ENCODE measurements at places on chromosomes 1 and 21.

DNA sequence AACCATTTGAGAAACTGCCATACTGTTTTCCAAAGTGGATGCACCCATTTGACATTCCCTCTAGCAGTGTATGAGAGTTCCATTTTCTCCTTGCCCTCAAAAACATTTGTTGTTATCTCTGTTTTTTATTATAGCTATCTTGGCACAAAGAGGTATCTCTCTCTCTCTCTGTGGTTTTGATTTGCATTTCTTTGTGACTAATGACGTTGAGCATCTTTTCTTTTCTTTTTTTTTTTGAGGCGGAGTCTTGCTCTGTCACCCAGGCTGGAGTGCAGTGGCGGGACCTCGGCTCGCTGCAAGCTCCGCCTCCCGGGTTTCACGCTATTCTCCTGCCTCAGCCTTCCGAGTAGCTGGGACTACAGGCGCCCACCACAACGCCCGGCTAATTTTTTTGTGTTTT, 17.4 kb upstream of the ZMYM6 start:
- DNase-seq: peak; percentile 46

DNA sequence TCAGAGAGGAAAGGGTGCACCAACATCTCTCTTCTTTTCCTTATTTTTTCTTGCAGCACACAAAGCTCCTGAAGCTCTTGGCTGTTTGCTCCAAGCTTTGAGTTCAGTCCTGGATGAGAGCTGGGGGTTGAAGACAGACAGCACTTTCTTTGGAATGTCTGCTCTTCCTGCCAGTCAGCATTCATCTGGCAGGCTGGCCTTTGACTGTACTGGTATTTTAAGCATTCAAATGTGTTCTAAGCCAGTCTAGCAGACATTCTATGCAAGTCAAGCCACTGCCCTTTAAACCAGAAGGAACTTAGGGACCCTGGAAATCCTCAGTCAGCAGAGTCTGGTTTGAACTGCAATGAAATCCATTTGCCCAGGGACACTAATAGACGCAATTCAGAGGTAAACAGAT, 45.0 kb downstream of the XCL1 start:
- peak; percentile 10 for DNase-seq

- peak; percentile 13 for DNase-seq
Observed at GRCh38 chr1:40477678-40478053, 576 bp downstream of the ZFP69 start.

DNA sequence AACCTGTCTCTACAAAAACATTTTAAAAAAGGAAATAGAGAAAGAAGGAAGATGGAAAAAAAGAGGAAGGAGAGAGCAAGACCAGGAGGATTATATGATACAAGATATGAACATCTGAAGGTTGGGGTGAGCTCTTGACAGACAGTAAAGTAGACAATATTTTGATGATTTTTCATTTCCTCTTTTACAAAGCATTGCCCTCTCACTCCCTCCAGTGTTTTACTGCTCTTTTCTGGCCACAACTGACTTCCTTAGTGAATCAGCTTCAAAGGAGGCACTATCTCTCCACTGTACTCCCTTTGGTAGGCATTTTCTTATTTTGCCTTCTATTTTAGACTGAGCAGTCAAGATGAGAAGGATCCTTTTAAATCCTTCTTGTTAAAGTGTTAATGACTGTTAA, 296.7 kb downstream of the KCTD3 start:
- no peak for DNase-seq

GRCh38 chr21:45303751-45304475, 16.2 kb upstream of the POFUT2 start:
- DNase-seq: no peak

- DNase-seq: no peak
Observed at GRCh38 chr1:11935057-11935412, 518 bp downstream of the PLOD1 start.

DNA sequence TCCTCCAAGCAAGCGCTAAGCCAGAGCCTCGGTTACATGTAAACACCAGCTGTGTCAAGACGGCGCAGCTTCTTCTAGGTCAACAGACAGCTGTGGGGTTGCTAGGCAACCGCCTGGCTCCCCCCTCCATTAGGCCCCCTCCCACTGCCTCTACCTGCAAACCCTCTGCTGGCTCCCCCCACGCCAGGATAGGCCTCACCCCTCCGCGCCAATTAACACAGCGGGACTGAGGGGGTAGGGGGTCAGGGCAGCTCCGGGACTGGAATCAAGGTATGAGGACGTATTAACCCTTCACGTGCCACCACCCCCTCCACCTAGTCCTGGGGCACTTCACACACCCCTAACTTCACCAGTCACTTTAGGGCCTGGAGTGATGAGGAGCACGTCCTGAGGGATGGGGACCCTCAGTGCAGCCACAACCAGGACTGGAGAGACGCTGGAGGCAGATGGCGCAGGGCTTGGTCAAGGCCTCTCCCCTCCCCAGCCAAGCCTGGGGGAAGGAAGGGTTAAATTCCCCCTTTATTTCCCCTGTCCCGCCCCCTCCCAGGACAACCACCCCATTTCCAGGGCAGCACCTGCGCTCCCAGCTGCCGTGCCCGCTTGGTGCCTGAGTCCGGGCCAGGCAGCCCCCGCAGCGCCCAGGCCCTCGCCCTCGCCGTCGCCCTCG, 37.4 kb upstream of the WASF2 start:
- peak; percentile 56 for DNase-seq

GRCh38 chr1:112904071-112904830, 51.7 kb downstream of the SLC16A1 start:
- DNase-seq: peak; percentile 13

- no peak for DNase-seq
Observed at GRCh38 chr1:97567000-97567749, 353.7 kb downstream of the DPYD start.

DNA sequence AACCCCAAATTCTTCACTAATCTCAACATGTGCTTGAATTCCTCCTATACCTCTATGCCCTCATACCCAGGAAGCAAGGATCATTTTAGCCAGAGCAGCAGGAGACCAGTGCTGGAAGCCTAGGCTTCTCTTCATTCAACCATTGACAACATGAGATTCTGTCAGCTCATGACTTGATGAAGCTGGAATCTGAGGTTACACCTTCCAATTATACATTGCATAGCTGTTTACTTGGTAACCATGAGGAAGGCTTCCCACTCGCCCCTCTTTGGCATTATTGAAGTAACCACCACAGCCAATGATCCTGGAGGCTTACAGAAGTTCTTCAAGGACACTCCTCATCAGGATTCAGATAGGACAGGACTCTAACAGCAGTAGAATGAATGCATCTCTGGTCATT, 160.3 kb downstream of the TPR start:
- no peak for DNase-seq

DNA sequence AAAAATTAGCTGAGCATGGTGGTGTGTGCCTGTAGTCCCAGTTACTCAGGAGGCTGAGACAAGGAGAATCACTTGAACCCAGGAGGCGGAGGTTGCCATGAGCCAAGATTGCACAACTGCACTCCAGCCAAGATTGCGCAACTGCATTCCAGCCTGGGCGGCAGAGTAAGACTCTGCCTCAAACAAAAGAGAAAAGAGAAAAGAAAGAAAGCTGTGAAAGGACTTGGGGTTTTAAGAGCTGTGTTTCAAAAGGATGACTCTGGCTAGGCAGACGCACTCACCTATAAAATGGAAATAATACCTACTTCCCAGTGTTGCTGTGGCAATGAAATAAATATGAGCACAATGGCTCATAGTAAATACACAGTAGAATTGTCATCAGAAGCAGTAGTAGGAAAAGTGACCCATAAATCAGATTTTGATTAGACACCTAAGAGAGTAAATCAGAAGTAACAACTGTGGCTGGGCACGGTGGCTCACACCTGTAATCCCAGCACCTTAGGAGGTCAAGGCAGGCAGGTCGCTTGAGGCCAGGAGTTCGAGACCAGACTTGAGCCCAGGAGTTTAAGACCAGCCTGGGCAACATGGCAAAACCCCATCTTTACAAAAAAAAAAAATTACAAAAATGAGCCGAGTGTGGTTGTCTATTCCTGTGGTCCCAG, 45.9 kb upstream of the PUM1 start:
- DNase-seq: peak; percentile 69

DNA sequence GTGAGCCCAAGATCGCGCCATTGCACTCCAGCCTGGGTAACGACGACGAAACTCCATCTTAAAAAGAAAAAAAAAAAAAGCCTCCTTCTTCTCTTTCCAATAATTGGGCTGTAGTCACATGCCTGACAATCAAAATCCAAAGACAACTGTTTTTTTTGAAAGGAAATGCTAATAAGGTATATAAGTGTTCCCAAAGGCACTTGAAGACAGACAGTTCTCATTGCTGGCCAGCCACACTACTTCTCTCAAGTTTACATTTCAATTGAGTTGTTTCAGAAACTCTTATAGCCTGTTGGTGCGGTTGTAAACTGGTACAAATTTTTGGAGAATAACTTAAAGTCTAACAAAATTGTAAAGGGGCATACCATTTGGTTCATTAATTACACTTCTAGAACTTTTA, 23.3 kb downstream of the GATAD2B start:
- no peak for DNase-seq

DNA sequence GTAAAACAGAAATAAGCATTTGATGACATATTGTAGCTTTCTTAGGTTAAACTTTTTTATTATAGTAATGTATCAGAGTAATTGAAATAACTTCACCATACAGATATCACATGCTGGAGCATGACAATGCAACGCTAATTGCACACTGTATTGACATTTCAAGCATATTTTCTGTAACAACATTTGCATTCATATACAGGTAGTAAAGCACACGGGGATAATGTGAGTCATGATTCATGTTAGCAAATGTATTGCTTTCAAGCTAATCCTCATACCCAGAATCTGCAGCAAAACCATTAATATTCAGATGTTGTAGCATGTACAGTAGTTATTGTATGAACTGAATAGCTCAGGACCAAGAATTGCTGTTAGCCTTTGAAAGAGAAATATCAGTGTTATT, 133.9 kb downstream of the TTLL7 start:
- DNase-seq: no peak

GRCh38 chr1:96882096-96882495, 160.5 kb downstream of the PTBP2 start:
- no peak for DNase-seq

GRCh38 chr1:53330819-53331218, 2.9 kb upstream of the LRP8 start:
- no peak for DNase-seq

- DNase-seq: peak; percentile 5
Observed at GRCh38 chr1:20008391-20008841, 29.0 kb upstream of the PLA2G2A start.

GRCh38 chr1:209610631-209610905, 27.1 kb downstream of the CAMK1G start:
- DNase-seq: no peak

DNA sequence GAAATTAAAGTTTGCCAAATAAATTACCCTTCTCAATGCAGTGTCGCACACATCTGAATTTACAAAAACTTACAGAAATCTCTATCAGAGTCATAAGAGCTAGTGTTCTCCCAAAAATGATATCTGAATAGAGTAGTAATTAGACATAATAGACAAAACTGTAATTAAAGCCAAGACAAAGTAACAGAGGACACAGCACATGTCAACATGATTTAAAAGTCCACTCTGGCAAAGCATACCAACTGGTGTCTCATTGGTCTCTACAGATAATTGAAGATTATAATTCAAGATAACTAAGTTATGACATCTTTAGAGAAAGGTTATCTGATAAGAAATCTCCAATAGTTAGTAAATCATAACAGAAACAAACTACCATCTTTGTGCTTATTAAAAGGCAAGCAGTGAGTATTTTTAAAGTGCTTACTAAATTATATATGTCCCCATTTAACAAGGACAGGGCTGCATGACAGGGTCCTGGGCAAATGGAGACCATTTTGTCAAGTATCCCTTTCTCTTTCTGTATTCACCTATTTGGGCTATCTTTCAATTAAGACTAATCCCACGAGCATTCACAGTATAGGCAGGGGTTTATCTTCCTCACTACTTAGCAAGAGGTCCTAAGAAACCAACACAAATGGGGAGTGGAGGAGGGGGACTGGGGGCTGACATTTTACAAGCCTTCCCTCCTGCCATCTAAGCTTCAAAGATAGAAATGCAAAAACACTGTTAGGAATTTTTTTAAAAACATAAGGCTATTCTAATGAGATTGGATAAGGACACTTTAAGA, 26.0 kb downstream of the PTP4A2 start:
- DNase-seq: no peak

DNA sequence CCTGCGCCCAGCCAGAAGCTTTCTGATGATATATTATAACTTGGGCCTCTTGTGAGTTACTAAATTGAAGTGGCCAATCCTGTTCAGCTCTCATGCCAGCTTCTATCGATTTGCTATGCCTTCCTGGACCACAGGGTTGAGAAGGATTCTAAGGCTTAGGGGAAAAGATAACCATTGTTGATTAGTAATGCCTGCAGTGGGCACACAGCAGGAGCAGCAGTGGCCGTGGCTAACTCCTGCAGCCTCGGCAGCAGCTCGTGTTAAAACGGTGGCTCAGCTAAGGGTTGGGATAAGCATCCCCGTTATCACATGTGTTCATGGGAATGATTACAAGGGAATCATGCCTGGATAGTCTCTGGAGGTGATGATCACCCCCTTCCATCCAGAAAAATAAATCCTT, 20.5 kb upstream of the KCNE2 start:
- DNase-seq: no peak

DNA sequence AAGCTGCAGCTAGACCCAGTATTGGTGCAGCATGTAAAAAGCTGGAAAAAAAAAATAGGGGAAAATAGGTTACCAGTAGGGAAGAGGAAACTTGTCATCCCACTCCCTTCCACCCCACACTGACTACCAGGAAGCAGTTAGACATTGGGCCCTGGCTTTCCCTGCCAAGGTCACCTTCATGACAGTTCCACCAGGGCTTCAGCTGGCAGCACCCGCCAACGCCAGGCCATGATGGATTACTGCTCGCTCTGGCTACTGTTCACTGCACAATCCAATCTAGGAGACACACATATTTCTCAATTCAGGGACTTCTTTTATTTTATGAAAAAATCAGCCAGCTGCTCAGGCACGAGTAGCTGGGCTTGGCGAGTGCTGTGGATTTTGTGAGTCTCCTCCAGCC, 127.7 kb downstream of the DMRTA2 start:
- DNase-seq: no peak

- DNase-seq: peak; percentile 47
Observed at GRCh38 chr1:211326528-211327345, at the start of gene TRAF5. TRAF5 (plus strand) TSS chr1:211326833; CDS start chr1:211353240, 26,407 bp downstream.

GRCh38 chr1:82371844-82372498, 571.2 kb downstream of the ADGRL2 start:
- no peak for DNase-seq

Data from fibroblast of gingiva (primary cell).